ENCODE measurements at places on chromosomes 13 and 19. TPM values are rescaled to one million over a fixed set of nuclear protein-coding genes. Genes with fewer than 3 reads are reported as not detected.

The LAIR1 gene
- not detected for total RNA-seq

The KCTD15 gene
- total RNA-seq, result 42.3 TPM

The KLK3 gene
- not detected for total RNA-seq

The CLDN10 gene
- 0.41 TPM for total RNA-seq

The TMEM143 gene
- total RNA-seq, result 10.5 TPM

The KIR3DL1 gene
- total RNA-seq, result not detected

The PTGIR gene
- 0.52 TPM for total RNA-seq

The IL12RB1 gene
- total RNA-seq, result 0.07 TPM

The ARRDC5 gene
- not detected for total RNA-seq

The NHLRC3 gene
- total RNA-seq, result 8.2 TPM

The LIN7B gene
- 8.9 TPM for total RNA-seq

The GIPC1 gene
- total RNA-seq, result 169 TPM

The LRRC63 gene
- total RNA-seq, result not detected

The NLRP4 gene
- not detected for total RNA-seq

GRCh38 chr19:3013263-3013725 is 15.8 kb downstream of the TLE2 start:
- H3K4me3 ChIP-seq, result no peak overlapping the region
- H3K36me3 ChIP-seq, result no peaks in the 10 kb centered on the region
- H3K27me3 ChIP-seq, result peaks cover 9% of the 10 kb centered on the region
- no peak for DNase-seq

GRCh38 chr19:10352764-10353671 is 13.6 kb upstream of the ICAM3 start:
- H3K4me3 ChIP-seq, result no peak overlapping the region
- no peaks in the 10 kb centered on the region for H3K4me1 ChIP-seq
- DNase-seq, result no peak
- peaks cover 17% of the 10 kb centered on the region for H3K36me3 ChIP-seq
- no peak overlapping the region for H3K27ac ChIP-seq

DNA sequence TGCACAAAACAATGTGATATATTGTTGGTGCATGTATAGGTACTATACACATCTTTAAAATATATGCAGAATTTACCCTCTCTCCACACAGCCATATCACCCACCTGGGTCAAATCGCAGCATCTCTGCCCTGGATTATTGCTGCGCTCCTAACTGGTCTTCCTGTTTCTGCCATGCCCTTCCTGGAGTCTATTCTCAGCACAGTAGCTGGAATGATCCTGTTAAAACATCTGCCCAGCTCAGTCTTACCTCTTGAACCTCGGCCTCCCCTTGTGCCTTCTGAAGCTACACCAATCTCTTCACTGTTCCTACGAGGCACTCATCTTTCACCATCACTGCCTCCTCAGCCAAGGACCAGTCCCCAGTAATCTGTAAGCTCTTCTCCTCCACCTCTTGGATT is 25.5 kb upstream of the TNFRSF19 start:
- H3K4me1 ChIP-seq, result peaks cover 4% of the 10 kb centered on the region
- H3K27me3 ChIP-seq, result no peaks in the 10 kb centered on the region
- no peaks in the 10 kb centered on the region for H3K36me3 ChIP-seq
- DNase-seq, result no peak
- no peak overlapping the region for H3K4me3 ChIP-seq

GRCh38 chr19:51258165-51259160 is 7.6 kb downstream of the SIGLECL1 start:
- H3K27ac ChIP-seq, result no peak overlapping the region
- no peak overlapping the region for H3K4me3 ChIP-seq
- H3K27me3 ChIP-seq, result no peaks in the 10 kb centered on the region
- no peaks in the 10 kb centered on the region for H3K4me1 ChIP-seq
- H3K36me3 ChIP-seq, result no peaks in the 10 kb centered on the region

GRCh38 chr19:48487948-48488347 is 18.8 kb downstream of the CYTH2 start:
- H3K4me1 ChIP-seq, result peaks cover 17% of the 10 kb centered on the region
- peaks cover 6% of the 10 kb centered on the region for H3K27me3 ChIP-seq
- no peaks in the 10 kb centered on the region for H3K36me3 ChIP-seq
- H3K27ac ChIP-seq, result peak overlapping the region; percentile 28
- no peak overlapping the region for H3K4me3 ChIP-seq

- H3K4me3 ChIP-seq, result no peak overlapping the region
- no peak for DNase-seq
- peaks cover 3% of the 10 kb centered on the region for H3K27me3 ChIP-seq
- no peaks in the 10 kb centered on the region for H3K36me3 ChIP-seq
- H3K27ac ChIP-seq, result no peak overlapping the region
Observed at GRCh38 chr19:13029893-13030292, 34.6 kb downstream of the NFIX start.

- no peak overlapping the region for H3K27ac ChIP-seq
- no peaks in the 10 kb centered on the region for H3K36me3 ChIP-seq
- H3K4me1 ChIP-seq, result no peaks in the 10 kb centered on the region
- no peaks in the 10 kb centered on the region for H3K27me3 ChIP-seq
- no peak for DNase-seq
- no peak overlapping the region for H3K4me3 ChIP-seq
Observed at GRCh38 chr19:51471527-51471926, 6.8 kb upstream of the CEACAM18 start.

GRCh38 chr13:39670445-39670844 is 15.0 kb downstream of the COG6 start:
- DNase-seq, result no peak
- H3K36me3 ChIP-seq, result peaks cover 5% of the 10 kb centered on the region
- no peaks in the 10 kb centered on the region for H3K27me3 ChIP-seq
- no peak overlapping the region for H3K4me3 ChIP-seq
- H3K4me1 ChIP-seq, result no peaks in the 10 kb centered on the region

- peaks cover 4% of the 10 kb centered on the region for H3K27me3 ChIP-seq
- no peaks in the 10 kb centered on the region for H3K36me3 ChIP-seq
- DNase-seq, result no peak
- H3K4me1 ChIP-seq, result no peaks in the 10 kb centered on the region
Observed at GRCh38 chr13:42345367-42345766, 73.4 kb downstream of the AKAP11 start.

DNA sequence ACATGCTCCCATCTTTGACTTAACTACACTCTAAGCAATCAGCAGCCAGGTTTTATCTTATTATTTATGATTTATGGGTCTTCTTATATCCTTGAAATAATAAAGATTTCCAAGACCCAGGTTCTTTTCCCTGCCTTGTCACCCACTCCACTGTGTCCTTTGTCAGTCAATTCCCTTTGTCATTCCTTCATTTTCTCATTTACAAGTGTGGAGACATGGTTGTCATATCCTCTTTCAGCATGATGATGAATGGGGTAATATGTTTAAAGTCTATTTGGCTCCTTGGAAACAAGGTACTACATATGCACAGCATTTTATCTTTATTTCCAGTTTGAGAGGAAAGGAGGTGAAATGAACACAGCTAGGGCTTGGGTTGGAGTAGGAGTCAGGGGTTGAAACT is 521.8 kb downstream of the LMO7 start:
- H3K27ac ChIP-seq, result no peak overlapping the region
- DNase-seq, result no peak
- H3K4me1 ChIP-seq, result no peaks in the 10 kb centered on the region
- no peak overlapping the region for H3K4me3 ChIP-seq
- H3K36me3 ChIP-seq, result no peaks in the 10 kb centered on the region

DNA sequence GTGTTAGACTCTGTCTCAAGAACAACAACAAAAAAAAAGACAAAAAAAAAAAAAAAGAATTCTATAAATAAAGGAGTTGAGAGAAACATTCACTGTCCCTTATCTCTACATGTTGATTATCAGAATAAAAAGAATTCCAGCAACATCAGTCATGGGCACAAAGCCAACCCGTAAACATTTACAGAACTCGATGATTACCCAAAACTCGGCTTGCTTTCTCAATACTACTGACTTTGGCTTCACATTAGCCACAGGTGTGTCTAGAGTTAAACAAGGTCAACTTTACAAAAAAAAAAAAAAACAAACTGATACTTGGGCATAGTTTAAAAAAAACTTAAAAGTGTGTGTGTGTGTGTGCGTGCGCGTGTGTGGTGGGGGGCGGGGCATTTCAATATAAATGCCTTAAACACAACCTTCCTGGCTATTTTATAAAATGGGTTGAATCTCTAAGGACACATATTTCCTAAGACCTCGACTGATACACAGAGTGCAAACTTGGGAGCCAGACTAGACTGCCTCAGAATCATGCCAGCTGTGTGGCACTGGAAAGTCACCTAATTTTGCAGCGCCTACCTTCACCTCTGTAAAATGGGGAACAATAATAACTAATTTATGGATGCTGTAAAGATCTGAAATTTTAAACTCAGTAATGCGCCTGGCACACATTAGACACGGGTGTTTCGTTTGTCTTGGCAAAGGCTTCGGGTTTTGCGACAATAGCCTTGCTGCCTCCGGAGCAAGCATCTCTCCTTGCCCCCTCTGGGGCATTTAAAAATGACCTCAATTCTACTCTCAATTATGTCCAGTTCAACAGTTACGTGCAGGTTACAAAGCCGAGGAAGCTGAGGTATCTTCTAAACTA is 922 bp downstream of the EBPL start:
- H3K36me3 ChIP-seq, result no peaks in the 10 kb centered on the region
- DNase-seq, result peak; percentile 60

GRCh38 chr13:71906448-71906847 is 39.4 kb upstream of the DACH1 start:
- H3K4me1 ChIP-seq, result no peaks in the 10 kb centered on the region
- H3K27ac ChIP-seq, result no peak overlapping the region
- no peak for DNase-seq
- H3K36me3 ChIP-seq, result no peaks in the 10 kb centered on the region
- H3K4me3 ChIP-seq, result no peak overlapping the region
- H3K27me3 ChIP-seq, result no peaks in the 10 kb centered on the region

DNA sequence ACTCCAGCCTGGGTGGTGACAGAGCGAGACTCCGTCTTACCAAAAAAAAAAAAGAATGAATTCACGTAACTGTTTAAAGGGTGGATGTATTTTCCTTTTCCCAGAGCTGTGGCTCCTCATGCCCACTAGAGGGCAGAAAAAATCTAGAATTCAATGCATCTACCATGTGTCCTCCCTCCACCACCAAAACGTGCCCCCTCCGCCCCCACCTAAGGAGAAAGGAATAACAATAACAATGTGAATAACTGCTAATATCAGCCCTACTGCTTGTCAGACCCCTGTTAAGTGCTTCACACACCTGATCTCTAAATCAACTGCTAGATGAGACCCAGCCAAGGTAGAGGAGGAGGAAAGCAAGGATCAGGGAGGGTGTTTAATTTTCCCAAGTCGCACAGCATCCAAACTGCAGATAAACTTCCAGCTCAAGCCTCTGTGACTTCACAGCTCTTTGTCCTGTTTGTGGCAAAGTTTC is 20.2 kb upstream of the PNMA8B start:
- H3K36me3 ChIP-seq, result no peaks in the 10 kb centered on the region
- peaks cover 2% of the 10 kb centered on the region for H3K27me3 ChIP-seq
- H3K4me1 ChIP-seq, result no peaks in the 10 kb centered on the region
- no peak overlapping the region for H3K4me3 ChIP-seq
- peak; percentile 14 for DNase-seq
- no peak overlapping the region for H3K27ac ChIP-seq

- no peak for DNase-seq
- H3K4me3 ChIP-seq, result no peak overlapping the region
- H3K27me3 ChIP-seq, result no peaks in the 10 kb centered on the region
- no peak overlapping the region for H3K27ac ChIP-seq
- H3K4me1 ChIP-seq, result no peaks in the 10 kb centered on the region
- H3K36me3 ChIP-seq, result peaks cover 6% of the 10 kb centered on the region
Observed at GRCh38 chr19:13808856-13809255, 13.6 kb downstream of the ZSWIM4 start.

- peak; percentile 51 for DNase-seq
- no peak overlapping the region for H3K27ac ChIP-seq
- no peaks in the 10 kb centered on the region for H3K4me1 ChIP-seq
- no peaks in the 10 kb centered on the region for H3K36me3 ChIP-seq
Observed at GRCh38 chr19:28710278-28710677, 502.7 kb downstream of the UQCRFS1 start.

DNA sequence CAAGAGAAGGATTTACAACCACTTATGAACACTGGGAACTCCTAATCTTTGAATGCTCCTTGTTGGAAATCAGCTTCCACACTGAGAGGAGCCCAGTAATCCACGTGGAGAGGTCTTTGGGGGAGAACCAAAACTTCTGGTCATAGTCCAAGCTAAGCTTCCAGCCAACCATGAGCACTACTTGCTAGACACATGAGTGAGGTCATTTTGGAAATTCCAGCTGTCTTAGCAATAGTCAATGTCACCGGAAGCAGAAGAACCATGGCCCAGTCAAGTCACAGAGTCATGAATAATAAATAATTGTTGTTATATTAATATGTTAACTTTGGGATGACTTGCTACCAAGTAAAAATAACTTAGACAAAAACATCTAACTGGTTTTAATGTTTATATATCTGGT is 324.9 kb upstream of the SGCG start:
- no peaks in the 10 kb centered on the region for H3K36me3 ChIP-seq
- H3K4me1 ChIP-seq, result no peaks in the 10 kb centered on the region

GRCh38 chr19:2680808-2681207 is 21.7 kb downstream of the GNG7 start:
- H3K36me3 ChIP-seq, result no peaks in the 10 kb centered on the region
- no peak for DNase-seq
- peaks cover 6% of the 10 kb centered on the region for H3K27me3 ChIP-seq

GRCh38 chr13:100788540-100788939 is 113.9 kb upstream of the TMTC4 start:
- H3K27ac ChIP-seq, result no peak overlapping the region
- H3K27me3 ChIP-seq, result no peaks in the 10 kb centered on the region
- no peak for DNase-seq
- H3K4me3 ChIP-seq, result no peak overlapping the region

DNA sequence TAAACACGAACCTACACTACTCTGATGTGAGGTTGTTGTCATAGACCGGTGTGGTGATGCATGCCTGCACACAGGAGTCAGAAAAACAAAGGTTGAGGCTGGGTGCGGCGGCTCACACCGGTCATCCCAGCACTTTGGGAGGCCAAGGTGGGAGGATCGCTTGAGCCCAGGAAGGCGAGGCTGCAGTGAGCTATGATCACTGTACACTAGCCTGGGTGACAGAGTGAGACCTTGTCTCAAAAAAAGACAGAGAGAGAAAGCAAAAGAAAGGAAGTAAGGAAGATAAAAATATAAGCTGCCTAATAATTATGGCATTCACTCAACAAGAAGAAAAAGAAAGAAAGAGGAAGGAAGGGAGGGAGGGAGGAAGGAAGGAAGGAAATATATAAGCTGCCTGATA is 9.3 kb downstream of the GP6 start:
- no peak overlapping the region for H3K27ac ChIP-seq
- no peaks in the 10 kb centered on the region for H3K36me3 ChIP-seq
- no peak for DNase-seq
- H3K27me3 ChIP-seq, result no peaks in the 10 kb centered on the region

- H3K36me3 ChIP-seq, result no peaks in the 10 kb centered on the region
- no peak for DNase-seq
- H3K4me1 ChIP-seq, result no peaks in the 10 kb centered on the region
- no peak overlapping the region for H3K27ac ChIP-seq
- H3K27me3 ChIP-seq, result no peaks in the 10 kb centered on the region
Observed at GRCh38 chr13:108283110-108283509, 13.6 kb downstream of the TNFSF13B start.

DNA sequence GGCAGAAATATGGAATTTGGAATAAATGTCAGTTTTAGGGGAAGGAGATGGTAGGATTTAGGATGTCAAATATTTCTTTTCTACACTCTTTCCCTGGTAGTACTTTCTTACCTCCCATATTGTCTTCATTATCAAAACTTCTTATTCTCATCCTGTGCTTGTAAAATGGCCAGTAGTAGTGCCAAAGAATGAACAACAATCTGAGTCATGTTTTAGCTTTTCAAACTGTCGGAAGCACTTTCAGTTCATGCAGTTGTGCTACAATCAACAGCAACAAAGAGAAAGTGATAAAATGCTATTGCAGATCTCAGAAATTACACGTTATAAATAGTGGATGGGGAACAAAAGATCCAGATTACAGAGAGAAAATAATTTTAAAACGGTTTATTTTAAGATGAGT is 193.7 kb upstream of the RXFP2 start:
- H3K4me3 ChIP-seq, result no peak overlapping the region
- DNase-seq, result no peak
- no peaks in the 10 kb centered on the region for H3K36me3 ChIP-seq
- H3K4me1 ChIP-seq, result no peaks in the 10 kb centered on the region
- H3K27ac ChIP-seq, result no peak overlapping the region
